ENCODE measurements at places on chromosomes 16 and 17. TPM values are rescaled to one million over a fixed set of nuclear protein-coding genes. Genes with fewer than 3 reads are reported as not detected.

DNA sequence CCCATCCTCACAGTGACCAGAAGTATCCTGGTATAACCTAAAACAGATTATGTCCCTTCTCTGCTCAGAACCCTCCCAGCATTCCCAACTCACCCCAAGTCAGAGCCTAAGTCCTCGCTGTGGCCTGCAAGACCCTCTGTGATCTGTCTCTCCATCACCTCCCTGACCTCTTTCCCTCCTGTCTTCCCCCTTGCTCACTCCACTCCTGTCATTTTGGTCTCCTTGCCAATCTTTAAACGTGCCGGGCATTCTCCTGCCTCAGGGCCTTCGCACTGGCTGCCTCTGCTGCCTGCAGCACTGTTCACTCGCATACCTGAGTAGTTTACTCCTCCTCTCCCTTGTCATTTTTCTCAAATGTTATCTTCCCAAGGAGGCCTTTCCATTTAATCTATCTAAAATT lies 97.7 kb downstream of the GSG1L start:
- no peak for DNase-seq

Gene C17orf78
- not detected for total RNA-seq

GRCh38 chr16:86680661-86681030 lies 102.3 kb downstream of the FOXL1 start:
- DNase-seq, result no peak

DNA sequence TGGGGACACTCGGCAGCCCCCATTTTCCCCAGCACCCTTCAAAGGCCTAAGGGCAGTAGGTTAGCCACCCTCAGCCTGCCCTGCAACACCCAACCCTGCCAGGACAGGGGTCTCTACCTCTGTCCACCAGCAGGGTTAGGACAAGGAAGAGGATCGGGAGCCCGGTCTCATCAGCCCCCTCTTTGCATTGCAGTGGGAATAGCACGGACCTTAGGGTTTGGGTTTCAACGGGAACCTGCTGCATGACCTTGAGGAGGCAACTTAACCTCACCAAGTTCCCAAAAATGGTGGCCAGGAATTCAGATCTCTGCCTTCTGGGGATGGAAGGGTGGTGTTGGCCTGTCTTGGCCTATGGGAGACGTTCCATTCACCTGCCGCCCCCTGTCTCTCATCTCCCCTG lies 20.2 kb upstream of the SPPL2C start:
- no peak for DNase-seq

GRCh38 chr16:82301146-82301755 lies 131.2 kb upstream of the MPHOSPH6 start:
- DNase-seq, result no peak

DNA sequence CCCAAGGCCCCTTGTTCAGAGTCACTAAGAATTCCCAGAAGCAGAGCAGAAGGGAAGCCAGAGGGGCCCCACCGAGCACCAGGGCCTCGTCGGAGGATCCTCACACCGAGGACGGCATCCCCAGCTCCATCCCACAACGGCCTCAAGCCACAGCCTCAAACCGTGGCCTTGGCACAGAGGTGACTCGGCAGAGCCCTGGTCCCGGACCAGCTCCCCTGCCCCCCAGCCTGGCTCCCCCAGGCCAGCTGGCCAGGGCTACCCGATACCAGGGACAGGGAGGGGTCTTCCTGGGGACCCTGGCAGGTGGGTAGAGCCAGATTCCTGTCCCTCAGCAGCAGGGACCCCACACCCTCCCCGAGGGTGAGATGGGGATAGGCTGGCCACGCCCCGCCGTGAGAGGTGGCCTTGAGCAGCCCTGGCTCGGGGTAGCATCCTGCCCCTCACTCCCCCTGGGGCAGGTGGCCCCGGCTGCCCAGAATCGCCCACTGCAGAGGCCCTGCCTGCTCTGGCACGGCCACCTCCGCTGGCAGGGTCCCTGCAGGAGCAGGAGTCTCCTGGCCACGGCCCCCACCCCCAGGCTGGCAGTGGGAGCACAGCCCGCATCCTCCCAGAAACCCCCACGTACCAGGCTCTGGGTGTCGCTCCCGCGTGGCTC lies 5.6 kb upstream of the PVALEF start:
- no peak for DNase-seq

GRCh38 chr16:84427553-84427952 lies 59.2 kb downstream of the ATP2C2 start:
- no peak for DNase-seq

DNA sequence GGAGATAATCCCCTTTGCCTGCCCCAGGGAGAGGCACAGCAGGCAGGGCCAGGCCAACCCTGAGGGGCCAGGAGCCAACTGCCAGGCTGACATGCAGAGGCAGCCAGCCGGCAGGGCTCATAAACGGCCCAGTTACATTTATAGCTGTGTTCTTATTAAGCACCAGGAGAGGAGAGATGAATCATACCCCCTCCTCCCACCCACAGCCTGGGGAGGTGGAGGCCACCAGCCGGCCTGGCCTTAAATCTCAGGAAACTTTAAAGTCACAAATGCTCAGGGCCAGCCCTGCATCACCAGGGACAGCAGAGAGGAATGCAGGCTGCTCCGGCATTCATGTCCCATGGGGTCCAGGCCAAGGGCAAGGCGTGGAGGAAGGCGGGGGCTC lies 177.2 kb downstream of the TMEM132E start:
- DNase-seq, result no peak

Gene ABCC12
- total RNA-seq, result not detected

DNA sequence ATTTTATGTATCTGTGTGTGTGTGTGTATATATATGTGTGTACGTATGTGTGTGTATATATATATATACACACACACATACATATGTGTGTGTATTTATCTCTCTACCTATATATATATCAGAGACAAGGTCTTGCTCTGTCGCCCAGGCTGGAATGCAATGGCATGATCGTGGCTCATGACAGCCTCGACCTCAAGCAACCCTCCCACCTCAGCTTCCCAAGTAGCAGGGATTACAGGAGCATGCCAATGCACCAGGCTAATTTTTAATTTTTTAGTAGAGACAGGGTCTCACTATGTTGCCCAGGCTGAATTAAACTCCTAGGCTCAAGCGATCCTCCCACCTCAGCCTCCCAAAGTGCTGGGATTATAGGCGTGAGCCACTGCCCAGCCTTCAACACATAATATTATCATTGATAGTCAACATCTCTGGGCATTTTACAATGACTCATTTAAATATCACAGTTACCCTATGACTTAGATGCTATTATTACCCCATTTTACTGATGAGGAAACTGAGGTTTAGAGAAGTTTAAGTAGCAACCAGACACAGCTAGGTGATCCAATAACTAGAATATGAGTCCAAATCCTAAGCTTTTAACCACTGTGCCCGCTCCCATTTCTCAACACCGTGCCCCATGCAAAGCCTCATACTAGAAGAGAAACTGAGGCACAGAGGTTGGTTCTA lies 24.3 kb downstream of the G6PC3 start:
- DNase-seq, result no peak

DNA sequence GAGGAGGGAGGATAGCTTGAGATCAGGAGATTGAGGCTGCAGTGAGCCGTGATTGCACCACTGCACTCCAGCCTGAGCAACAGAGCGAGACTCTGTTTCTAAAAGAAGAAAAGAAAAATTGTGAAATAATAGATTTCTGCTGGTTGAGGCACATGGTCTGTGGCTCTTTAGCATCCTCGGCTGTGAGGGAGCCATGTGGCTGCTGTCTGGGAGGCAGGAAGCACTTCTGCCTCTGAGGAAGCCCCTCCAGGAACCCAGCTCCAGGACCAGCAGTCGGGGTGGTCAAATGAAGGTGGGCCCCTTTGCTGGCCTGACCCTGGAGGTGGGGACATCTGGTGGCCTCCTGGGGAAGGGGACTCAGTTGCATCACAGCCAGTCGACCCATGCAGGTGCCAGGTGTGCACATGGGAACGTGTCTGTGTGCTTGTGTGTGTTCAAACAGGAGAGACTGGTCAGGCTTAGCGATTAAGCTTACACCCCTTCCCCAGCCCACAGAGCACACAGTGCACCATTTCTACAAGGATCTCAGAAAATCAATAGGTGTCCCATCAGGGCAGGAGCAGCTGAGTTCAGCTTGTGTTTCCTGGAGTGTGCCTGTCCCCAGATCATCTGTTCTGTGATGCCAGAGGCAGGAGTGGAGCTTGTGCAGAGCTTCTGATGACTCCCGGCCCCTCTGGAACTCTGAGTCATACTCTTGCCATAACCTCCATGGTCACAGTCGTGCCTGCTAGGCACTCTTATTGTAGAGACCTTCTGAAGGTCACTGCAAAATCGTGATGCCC lies 24.3 kb upstream of the MGAT5B start:
- no peak for DNase-seq

- DNase-seq, result peak; percentile 67
Observed at GRCh38 chr16:1963806-1964505, 670 bp downstream of the RPS2 start.

Gene CCNF
- 7.3 TPM for total RNA-seq

Gene CRYM
- total RNA-seq, result 15.7 TPM

Gene SSTR5
- total RNA-seq, result not detected

Gene GGT6
- 232 TPM for total RNA-seq

DNA sequence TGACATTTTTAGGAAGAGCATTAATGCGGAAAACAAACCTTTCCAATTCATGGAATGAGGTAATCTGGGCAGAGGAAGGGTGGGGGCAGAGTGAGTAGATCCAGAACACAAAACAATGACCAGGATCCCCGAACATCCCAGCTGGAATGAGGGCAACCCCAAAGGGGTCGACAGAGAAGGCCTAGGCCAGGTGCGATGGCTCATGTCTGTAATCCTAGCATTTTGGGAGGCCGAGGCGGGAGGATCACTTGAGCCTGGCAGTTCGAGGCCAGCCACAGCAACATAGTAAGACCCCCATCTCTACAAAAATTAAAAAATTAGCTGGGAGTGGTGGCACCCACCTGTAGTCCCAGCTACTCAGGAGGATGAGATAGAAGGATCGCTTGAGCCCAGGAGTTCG lies 64.7 kb downstream of the ZFHX3 start:
- no peak for DNase-seq

GRCh38 chr16:85477801-85478363 lies 135.2 kb upstream of the GSE1 start:
- DNase-seq, result no peak

Gene STH
- not detected for total RNA-seq

Gene EVPLL
- 0.22 TPM for total RNA-seq

All from left colon (tissue), 2 donors.